PC-9 (cell line): ENCODE measurements at places on chromosomes 2 and 18.

DNA sequence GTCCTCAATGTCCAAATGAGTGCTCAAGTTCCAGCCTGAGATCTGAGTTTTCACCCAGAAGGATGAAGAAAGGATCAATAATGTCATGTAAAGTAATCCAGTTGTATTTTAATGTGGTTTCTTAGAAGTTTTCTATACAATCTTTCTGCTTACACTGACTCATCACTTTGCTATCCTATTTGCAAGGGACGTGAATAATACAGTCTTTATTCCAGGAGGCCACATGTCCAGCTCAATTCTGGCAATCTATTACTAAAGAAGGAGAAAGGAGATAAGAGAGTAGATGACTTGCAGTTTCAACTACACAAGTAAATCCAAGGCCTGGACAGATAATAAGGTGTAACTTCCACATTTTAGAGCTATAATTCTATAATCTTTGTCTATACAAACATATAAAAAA, 601.1 kb upstream of the SETBP1 start:
- H3K36me3 ChIP-seq = no peaks in the 10 kb centered on the region
- peak; percentile 71 for DNase-seq

GRCh38 chr2:106653465-106653864, 166.3 kb downstream of the CD8B2 start:
- DNase-seq = no peak
- H3K4me3 ChIP-seq = no peak overlapping the region
- H3K36me3 ChIP-seq = no peaks in the 10 kb centered on the region
- H3K4me1 ChIP-seq = no peaks in the 10 kb centered on the region

DNA sequence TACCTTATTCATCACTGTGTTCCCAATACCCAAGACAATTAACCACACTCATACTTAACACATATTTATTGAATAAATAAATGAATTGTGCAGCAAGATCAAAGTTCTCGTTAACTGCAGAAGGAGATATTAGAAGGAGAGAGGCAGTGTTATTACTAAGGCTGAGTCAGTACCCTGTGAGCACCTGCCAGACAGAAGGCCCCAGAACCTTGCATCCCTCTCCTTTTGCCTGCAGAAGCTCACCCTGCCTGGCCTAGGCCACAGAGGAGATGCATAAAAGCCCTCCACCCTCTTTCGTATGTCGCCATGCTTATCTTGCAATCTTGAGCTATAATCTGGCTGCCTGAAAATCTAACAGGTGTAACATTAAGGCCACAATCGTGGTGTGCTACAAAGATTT, 20.5 kb upstream of the RNF149 start:
- H3K27ac ChIP-seq = peak overlapping the region; percentile 99
- peaks cover 49% of the 10 kb centered on the region for H3K4me1 ChIP-seq
- H3K36me3 ChIP-seq = 0 out of 2 replicates have a peak, but pooled peaks cover 10% of the 10 kb centered on the region
- peak overlapping the region; percentile 54; the same call in 1 of the 2 replicates for H3K4me3 ChIP-seq
- H3K27me3 ChIP-seq = no peaks in the 10 kb centered on the region
- no peak for DNase-seq

DNA sequence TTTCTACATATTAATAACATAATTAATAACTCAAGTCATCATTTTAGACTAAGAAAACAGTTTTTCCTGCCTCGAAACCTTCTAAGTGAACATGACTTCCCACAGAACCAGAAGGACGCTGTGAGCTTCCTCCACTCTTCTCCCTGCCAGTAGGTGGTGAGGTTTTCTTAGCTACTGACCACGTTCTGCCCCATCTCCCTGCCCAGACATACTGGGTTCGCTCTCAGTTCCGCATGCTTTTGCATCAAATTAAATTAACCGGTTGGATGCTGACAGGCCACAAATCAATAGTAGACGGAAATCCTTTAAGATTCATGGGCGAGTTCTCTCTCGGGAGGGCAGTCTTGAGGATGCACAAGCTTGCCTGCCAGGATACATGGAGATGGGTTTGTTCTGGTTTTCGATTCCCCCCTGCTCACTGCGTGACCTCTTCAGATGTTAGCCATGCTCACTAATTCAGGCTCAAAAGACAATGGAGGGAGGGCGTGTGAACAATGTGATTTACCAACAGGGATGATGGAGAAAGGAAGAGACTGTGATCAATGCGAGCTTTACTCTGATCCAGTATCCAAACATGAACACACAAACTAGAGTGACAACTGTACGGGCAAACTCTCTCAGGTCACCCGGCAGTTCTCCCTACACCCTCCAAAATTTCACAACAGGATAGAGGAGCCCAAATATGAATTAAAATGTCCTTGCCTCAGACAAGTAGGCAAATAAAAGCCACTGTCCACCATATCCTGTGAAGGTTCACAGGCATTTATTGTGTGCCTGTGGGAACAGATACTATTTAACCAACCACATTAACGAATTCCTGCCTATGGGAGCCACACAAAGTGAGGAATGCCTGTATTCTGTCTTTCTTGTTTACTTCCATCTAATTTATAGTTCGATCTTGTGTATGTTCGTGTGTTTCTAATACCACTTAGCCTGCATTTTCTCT, 375.7 kb downstream of the EIPR1 start:
- H3K4me1 ChIP-seq = no peaks in the 10 kb centered on the region; the same call in 1 of the 2 replicates
- peaks cover 73% of the 10 kb centered on the region for H3K27me3 ChIP-seq
- no peak overlapping the region for H3K4me3 ChIP-seq

GRCh38 chr18:5625076-5625475, 81.3 kb upstream of the EPB41L3 start:
- DNase-seq = no peak
- H3K27ac ChIP-seq = no peak overlapping the region
- no peaks in the 10 kb centered on the region for H3K27me3 ChIP-seq
- no peak overlapping the region for H3K4me3 ChIP-seq
- no peaks in the 10 kb centered on the region for H3K36me3 ChIP-seq

DNA sequence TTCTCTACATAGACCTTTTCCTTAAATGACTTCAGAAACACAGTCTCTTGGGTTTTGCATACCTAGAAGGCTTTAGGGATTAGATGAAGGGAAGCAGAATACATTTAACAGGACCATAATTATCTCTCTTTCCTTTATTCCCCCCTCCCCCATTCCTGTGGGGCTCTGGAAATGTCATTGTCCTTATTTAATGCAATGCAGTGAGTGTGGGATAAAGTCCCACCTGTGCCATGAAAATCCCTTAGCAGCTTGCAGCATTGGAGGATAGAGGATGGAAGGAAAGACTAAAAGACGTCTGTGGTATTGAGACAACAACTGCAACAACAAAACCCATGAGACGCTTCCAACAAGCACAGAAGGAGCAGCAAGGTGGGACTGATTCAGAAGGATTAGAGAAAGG, 117.8 kb upstream of the DCC start:
- no peaks in the 10 kb centered on the region for H3K4me1 ChIP-seq
- H3K36me3 ChIP-seq = no peaks in the 10 kb centered on the region
- H3K27me3 ChIP-seq = no peaks in the 10 kb centered on the region
- no peak overlapping the region for H3K4me3 ChIP-seq

GRCh38 chr18:46761059-46761769, 4.4 kb upstream of the ST8SIA5 start:
- no peak overlapping the region for H3K4me3 ChIP-seq
- no peaks in the 10 kb centered on the region for H3K36me3 ChIP-seq
- H3K4me1 ChIP-seq = no peaks in the 10 kb centered on the region
- peaks cover 46% of the 10 kb centered on the region for H3K27me3 ChIP-seq
- no peak overlapping the region for H3K27ac ChIP-seq

DNA sequence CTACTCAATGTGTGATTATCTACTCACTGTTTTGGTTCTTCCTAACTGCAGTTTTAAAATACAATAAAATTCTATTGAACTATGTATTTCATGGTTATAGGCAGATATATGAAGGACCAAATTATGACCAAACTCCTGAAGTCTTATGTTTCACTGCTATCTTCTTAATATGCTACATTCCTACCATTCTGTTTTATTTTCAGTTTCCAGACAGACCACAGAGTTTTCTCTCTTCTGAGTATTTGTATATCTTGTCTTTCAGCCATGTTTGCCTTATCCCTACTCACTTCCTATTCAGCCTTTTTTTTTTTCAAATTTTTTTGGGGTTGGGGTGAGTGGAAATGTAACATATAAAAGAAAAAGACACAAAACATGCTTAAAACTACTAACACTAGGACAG, 6.3 kb downstream of the RFTN2 start:
- no peak overlapping the region for H3K27ac ChIP-seq
- no peaks in the 10 kb centered on the region for H3K27me3 ChIP-seq
- no peak for DNase-seq
- no peaks in the 10 kb centered on the region for H3K36me3 ChIP-seq
- H3K4me1 ChIP-seq = no peaks in the 10 kb centered on the region

DNA sequence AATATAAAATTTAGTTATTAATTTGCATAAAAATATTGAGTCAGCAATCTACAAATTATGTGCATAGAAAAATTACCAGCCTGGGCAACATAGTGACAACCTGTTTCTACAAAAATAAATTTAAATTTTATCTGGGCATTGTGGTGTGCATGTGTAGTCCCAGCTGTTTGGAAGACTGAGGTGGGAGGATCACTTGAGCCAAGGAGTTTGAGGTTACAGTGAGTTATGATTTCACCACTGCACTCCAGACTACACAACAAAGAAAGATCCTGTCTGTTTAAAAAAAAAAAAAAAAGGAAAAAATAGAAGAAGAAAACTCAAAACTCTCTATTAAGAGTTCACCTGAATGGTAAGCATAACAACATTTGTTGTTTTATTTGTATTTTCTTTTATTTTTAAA, 1048.4 kb upstream of the CDH2 start:
- H3K36me3 ChIP-seq = no peaks in the 10 kb centered on the region
- H3K27me3 ChIP-seq = no peaks in the 10 kb centered on the region
- H3K27ac ChIP-seq = no peak overlapping the region
- peaks cover 7% of the 10 kb centered on the region for H3K4me1 ChIP-seq
- no peak for DNase-seq
- no peak overlapping the region for H3K4me3 ChIP-seq

DNA sequence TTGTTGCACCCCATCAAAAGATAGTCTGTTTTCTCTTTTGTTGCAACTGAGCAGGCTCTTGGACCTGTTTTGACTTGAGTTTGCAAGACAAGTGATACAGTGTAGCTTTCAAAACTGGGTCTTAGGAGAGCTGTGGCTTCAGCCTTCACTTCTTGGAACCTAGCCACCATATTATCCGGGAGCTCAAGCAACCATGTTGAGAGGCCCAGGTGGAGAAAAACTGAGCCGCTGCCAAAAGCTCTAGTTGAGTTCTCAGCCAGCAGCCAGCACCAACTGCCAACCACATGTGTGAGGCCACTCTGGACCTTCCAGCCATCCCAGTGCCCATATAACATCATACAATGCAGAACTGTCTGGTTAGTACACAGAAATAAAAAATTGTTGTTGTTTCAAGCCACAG, 5.4 kb downstream of the CACNB4 start:
- peaks cover 43% of the 10 kb centered on the region for H3K27me3 ChIP-seq
- H3K4me3 ChIP-seq = no peak overlapping the region
- H3K36me3 ChIP-seq = no peaks in the 10 kb centered on the region
- no peak for DNase-seq

GRCh38 chr2:36376992-36377738, 21.6 kb downstream of the CRIM1 start:
- no peaks in the 10 kb centered on the region for H3K27me3 ChIP-seq
- DNase-seq = peak; percentile 99
- no peak overlapping the region for H3K4me3 ChIP-seq
- H3K4me1 ChIP-seq = peaks cover 98% of the 10 kb centered on the region

DNA sequence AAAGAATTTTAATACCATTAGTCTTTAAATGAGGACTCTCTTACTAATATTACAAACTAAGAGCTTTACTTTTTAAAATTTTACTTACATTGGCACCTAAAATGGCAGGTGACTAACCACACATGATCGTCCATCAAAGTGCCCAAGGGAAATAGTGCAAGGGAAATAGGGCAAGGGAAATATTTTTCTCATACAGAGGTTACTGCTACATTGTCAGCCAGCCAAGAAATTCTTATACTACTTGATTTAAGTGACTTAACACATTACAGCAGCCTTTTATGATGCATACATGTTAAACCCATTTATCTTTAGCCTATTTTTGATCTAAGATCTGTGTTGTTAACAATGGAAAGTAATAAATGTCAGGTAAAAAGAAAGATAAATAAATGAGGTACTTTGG, 587.2 kb upstream of the PKDCC start:
- no peaks in the 10 kb centered on the region for H3K4me1 ChIP-seq
- no peak overlapping the region for H3K4me3 ChIP-seq
- no peak overlapping the region for H3K27ac ChIP-seq
- H3K27me3 ChIP-seq = no peaks in the 10 kb centered on the region
- no peak for DNase-seq
